Effector memory CD8-positive, alpha-beta T cell (primary cell): ENCODE measurements at places on chromosomes 2 and 18.

DNA sequence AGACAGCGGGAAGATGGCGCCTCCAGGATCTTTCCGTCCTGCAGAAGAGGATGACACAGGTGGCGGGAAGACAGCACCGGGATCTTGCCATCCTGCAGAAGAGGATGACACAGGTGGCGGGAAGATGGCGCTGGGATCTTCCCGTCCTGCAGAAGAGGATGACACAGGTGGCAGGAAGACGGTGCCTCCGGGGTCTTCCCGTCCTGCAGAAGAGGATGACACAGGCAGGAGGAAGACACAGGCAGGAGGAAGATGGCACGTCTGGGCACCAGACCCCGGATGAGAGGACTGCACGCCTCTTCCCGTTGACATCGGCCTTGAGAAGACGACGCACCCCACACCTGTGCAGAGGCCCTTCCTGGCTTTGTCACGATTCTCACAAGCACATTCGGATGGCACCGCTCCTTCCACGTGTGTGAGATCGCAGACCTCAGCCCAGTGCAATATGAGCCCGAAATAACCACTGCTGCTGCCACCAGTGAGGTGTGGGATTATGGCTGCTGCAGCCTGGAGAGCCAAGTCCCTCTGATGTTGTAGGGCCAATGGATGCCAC lies 79.4 kb upstream of the SNTG2 start:
- no peak for DNase-seq

DNA sequence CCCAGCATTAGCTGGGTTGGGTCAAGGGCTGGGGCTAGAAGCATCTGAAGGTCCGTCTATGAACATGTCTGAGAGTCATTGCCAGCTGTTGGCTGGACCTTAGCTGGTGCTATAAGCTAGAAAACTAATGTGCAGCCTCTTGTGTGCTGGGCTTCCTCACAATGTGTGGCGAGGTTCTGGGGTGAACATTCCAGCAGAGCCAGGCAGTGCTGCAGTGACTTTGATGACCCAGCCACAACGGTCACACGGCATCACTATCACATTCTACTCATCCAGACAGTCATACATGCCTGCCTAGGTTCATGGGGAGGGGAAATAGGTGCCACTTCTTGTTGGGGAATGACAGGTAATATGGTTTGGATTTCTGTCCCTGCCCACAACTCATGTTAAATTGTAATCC lies 260.5 kb downstream of the CYP26B1 start:
- DNase-seq, result no peak

GRCh38 chr18:73232933-73233332 lies 365.1 kb upstream of the NETO1 start:
- DNase-seq, result no peak

GRCh38 chr18:38948436-38948835 lies 1382.8 kb upstream of the CELF4 start:
- DNase-seq, result no peak
